Psoas muscle (tissue), 8 donors: ENCODE measurements at places on chromosomes 4 and X. TPM values are rescaled to one million over a fixed set of nuclear protein-coding genes. Genes with fewer than 3 reads are reported as not detected.
A peak's percentile ranks its signal among the peaks of the same experiment; 100 is the strongest.

GRCh38 chr4:123955167-123955800 lies 558.7 kb downstream of the SPRY1 start:
- no peaks in the 10 kb centered on the region for H3K36me3 ChIP-seq
- DNase-seq, result no peak
- no peak overlapping the region for H3K27ac ChIP-seq
- no peaks in the 10 kb centered on the region for H3K27me3 ChIP-seq

DNA sequence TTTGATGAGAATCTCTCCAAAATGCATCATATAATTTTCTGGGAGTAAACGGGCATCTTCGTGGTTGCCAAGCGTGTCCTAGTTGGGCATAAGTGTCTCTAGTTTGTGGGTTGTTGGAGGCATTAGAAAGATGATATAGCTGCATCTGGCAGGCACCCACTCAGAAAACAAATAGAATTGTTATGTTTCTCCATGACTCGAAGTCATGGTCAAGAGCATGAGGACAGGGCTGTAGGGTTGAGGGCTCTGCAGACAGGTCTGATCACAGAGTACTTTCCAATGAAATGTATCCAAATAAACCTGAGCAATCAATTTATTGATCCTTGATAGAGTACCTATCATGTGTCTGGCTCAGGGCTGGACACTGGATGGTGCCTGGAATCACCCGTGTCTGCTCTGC lies 82.7 kb downstream of the SORCS2 start:
- H3K27ac ChIP-seq, result no peak overlapping the region
- no peak for DNase-seq
- H3K27me3 ChIP-seq, result no peaks in the 10 kb centered on the region
- no peaks in the 10 kb centered on the region for H3K4me1 ChIP-seq
- no peaks in the 10 kb centered on the region for H3K36me3 ChIP-seq
- no peak overlapping the region for H3K4me3 ChIP-seq

DNA sequence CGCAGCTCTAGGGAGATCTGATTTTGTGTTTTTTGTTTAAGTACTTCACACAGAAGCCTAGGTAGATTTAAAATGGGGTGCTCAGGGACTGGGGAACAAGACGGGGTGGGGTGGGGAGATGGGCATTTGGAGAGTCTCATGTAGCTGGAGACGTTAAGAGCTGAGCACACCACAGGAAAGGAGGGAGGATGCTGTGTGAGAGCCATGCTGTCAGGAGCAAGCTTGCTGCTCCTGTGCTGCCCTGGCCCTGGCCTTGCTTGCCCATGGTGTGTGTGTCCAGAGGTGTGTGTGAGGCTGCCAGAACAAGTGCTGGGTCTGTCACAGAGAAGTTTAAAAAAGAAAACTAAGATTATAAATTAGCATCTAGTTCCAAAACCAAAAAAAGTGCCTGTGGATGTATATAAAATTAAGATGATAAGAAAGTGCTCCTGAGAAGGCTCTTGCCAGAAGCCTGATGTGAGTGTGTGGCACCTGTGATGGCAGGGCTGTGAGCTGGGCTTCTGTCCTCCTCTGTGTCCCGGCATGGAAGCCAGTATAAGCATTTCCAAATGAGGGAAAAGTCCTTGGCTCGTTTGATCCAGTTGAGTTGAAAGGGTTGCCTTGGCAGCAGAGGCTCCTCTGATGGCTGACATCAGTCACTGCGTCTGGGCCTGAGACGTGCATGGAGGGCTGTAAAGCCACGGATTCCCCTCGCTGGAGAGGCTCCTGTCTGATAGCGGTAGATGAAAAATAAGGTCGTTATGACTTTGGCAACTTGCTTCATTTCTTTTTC lies 63.5 kb downstream of the NELFA start:
- H3K27me3 ChIP-seq, result no peaks in the 10 kb centered on the region
- peaks cover 2% of the 10 kb centered on the region for H3K36me3 ChIP-seq
- no peak for DNase-seq
- H3K27ac ChIP-seq, result no peak overlapping the region
- peaks cover under 1% of the 10 kb centered on the region for H3K4me1 ChIP-seq

- H3K36me3 ChIP-seq, result no peaks in the 10 kb centered on the region
- no peaks in the 10 kb centered on the region for H3K27me3 ChIP-seq
- no peaks in the 10 kb centered on the region for H3K4me1 ChIP-seq
- DNase-seq, result no peak
- no peak overlapping the region for H3K27ac ChIP-seq
- H3K4me3 ChIP-seq, result no peak overlapping the region
Observed at GRCh38 chr4:184322328-184323025, 104.8 kb upstream of the ENPP6 start.

DNA sequence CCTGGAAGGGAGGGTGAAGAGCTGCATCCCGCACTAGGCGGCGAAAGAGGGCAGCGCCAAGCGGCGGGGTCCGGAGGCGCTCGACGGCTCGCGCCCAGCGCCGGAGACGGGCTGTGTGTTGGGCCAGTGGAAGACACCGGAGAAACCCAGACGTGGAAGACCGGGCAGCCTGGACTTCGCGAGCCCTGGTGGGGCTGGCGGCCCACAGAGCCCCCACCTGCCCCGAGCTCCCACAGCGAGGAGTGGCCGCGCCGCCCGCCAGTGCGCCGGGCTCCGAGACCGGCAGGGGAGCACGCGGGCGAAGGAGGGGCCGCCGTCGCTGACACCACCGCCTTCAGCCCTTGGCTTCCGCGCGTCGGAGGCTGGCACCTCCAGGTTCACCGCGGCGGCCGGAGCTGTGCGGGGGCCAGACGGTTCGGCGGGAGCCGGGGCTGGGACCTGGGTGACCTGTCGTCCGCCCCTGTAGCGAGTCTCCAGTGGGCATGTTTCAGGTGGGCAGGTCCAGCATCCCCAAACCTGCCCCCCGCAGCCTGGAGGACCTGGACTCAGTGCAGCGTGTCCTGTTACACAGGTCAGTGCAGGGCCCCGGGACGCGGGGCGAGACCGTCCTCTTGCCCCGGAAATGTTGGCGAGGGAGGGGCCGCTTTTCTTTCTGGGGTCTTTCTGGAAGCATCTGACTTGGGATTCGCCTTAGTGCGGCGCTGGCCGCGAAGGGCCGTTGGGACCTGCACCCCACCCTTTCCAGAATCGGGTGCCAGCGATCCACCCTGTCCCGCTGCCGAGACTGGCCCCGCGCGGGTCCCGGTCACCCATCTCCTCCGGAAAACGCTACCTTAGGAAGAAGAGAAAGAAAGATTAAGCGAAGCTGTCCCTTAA lies 9.6 kb upstream of the INTU start:
- DNase-seq, result peak; percentile 26
- no peak overlapping the region for H3K27ac ChIP-seq
- peak overlapping the region; percentile 69 for H3K4me3 ChIP-seq
- H3K4me1 ChIP-seq, result no peaks in the 10 kb centered on the region
- no peaks in the 10 kb centered on the region for H3K36me3 ChIP-seq

DNA sequence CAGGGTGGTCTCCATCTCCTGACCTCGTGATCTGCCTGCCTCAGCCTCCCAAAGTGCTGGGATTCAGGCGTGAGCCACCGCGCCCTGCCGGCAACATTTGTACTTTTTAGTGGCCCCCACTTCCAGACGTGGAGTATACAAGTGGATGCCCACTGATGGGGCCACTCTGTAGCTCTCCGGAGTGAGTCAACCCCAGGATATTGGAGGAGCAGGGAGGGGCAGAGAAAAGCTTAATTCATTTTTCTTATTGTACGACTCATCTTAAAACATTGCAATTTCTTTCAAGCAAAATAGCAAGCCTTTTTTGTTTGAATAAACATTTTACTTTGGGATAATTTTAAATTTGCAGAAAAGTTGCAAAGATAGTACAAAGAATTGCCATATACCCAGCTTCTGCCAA lies 34.6 kb downstream of the FAM9C start:
- no peaks in the 10 kb centered on the region for H3K27me3 ChIP-seq
- no peaks in the 10 kb centered on the region for H3K36me3 ChIP-seq
- H3K27ac ChIP-seq, result no peak overlapping the region
- H3K4me1 ChIP-seq, result no peaks in the 10 kb centered on the region
- no peak overlapping the region for H3K4me3 ChIP-seq
- no peak for DNase-seq

Gene NIPAL1
- total RNA-seq, result 0.69 TPM

Gene ASB9
- total RNA-seq, result 1.3 TPM

GRCh38 chr4:150325872-150326271 lies 247.6 kb downstream of the DCLK2 start:
- no peaks in the 10 kb centered on the region for H3K36me3 ChIP-seq
- no peaks in the 10 kb centered on the region for H3K4me1 ChIP-seq
- DNase-seq, result no peak
- H3K4me3 ChIP-seq, result no peak overlapping the region
- no peaks in the 10 kb centered on the region for H3K27me3 ChIP-seq

Gene PDLIM3
- 2,718 TPM for total RNA-seq

DNA sequence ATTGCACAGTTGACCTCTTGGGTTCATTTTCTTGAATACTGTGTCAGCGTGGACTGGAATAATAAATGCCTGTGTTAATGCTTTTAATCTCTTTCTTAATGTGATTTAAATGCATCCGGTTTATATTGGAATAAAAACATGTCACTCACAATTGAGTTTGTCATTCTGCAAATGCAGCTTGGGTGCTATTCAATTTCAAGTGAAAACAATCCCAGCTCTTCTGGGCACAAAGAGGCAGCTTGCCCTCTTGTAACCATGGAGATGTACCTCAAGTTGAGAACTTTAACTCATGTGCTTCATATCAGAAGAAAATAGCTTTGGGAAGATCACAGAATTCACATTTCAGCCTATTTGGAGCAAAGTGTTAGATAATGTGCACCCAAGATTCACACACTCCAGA lies 355.7 kb upstream of the GNPDA2 start:
- no peak overlapping the region for H3K4me3 ChIP-seq
- DNase-seq, result no peak
- H3K27me3 ChIP-seq, result no peaks in the 10 kb centered on the region
- H3K27ac ChIP-seq, result no peak overlapping the region

Gene SLC6A14
- not detected for total RNA-seq

Gene SCML2
- 1.6 TPM for total RNA-seq

- no peaks in the 10 kb centered on the region for H3K36me3 ChIP-seq
- no peak overlapping the region for H3K27ac ChIP-seq
- H3K27me3 ChIP-seq, result no peaks in the 10 kb centered on the region
- no peaks in the 10 kb centered on the region for H3K4me1 ChIP-seq
- DNase-seq, result no peak
- no peak overlapping the region for H3K4me3 ChIP-seq
Observed at GRCh38 chrX:111129921-111130320, 33.9 kb downstream of the PAK3 start.
